Mesothelial cell of epicardium (in vitro differentiated cells): ENCODE measurements at places on chromosomes 4 and X. TPM values are rescaled to one million over a fixed set of nuclear protein-coding genes. Genes with fewer than 3 reads are reported as not detected.

- peak; percentile 26 for DNase-seq
Observed at GRCh38 chrX:125205133-125205917, 114.3 kb upstream of the TEX13C start.

Gene IL1RAPL1
- total RNA-seq: 15.2 to 17.0 TPM (median 16.6 TPM) in 3 replicates

GRCh38 chr4:86033171-86033570 lies 326.7 kb downstream of the MAPK10 start:
- DNase-seq: no peak

Gene MAGEB10
- not detected in 3 replicates for total RNA-seq

DNA sequence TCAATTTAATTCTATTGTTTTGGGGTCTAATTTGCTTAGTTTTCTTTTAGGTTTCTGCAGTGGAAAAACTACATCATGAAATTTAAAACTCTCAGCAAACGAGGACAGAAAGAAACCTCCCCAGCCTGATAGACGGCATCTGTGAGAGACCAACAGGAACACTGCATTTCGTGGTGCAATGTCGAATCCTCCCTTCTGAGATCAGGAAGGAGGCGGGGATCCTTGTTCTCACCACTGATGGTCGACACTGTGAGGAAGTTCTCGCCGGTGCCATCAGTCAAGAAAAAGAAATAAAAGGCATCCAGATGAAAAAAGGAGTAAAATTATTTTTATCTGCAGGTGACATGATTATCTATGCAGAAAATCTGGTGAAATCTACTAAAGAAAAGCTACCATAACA lies 16.5 kb downstream of the GAK start:
- DNase-seq: no peak

Gene STOX2
- total RNA-seq: 95.6 to 104 TPM (median 103 TPM) in 3 replicates
